ENCODE measurements at places on chromosomes 2 and 18. TPM values are rescaled to one million over a fixed set of nuclear protein-coding genes. Genes with fewer than 3 reads are reported as not detected.

DNA sequence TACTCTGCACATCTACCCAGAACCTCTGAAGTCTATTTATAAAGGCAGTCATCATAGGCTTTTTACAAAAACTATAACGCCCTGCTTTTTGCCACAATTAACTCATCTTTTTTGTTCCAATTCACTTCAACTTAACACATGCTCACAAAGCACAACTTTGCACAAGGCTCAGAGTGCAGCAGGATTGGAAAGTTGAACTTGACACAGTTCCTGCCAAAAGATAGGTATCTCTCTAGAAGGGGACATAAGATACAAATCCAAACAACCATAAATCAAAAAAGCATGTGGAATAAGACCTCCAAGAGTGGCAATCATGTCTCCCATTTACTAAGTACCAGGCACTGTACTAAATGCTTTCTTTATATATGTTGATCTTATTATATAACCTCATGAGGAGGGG, 36.2 kb downstream of the RPL37A start:
- DNase-seq: no peak

- no peak for DNase-seq
Observed at GRCh38 chr2:108351889-108352288, 25.9 kb upstream of the SULT1C4 start.

- DNase-seq: peak; percentile 57
Observed at GRCh38 chr2:119484834-119485233, 39.4 kb downstream of the SCTR start.

GRCh38 chr2:27370026-27370815, at the start of the genes EIF2B4 and SNX17:
EIF2B4 (minus strand) TSS chr2:27370338; CDS start chr2:27370314, 24 bp downstream.
SNX17 (plus strand) TSS chr2:27370616; CDS start chr2:27370744, 128 bp downstream.
- peak; percentile 100 for DNase-seq

GRCh38 chr2:190879474-190880377, 895 bp upstream of the GLS start:
- DNase-seq: no peak

DNA sequence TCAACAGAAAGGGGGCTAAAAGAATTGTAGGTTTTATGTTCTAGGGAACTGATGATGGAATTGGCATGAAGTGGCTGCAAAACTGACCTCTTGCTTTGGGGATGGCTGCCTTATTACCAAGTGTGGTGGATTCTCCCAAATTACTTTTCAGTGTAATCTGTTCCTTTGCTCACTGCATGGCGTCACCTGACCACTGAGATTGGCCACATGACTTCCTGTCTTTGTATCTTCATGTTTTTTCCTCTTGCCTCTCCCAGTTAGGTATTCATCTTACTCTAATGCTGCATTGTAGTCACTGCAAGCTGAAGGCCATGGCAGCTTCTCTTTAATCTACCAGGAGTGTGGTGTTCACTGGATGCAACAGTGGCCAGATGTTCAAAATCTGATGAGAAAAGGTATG, 257.7 kb upstream of the TNP1 start:
- no peak for DNase-seq

DNA sequence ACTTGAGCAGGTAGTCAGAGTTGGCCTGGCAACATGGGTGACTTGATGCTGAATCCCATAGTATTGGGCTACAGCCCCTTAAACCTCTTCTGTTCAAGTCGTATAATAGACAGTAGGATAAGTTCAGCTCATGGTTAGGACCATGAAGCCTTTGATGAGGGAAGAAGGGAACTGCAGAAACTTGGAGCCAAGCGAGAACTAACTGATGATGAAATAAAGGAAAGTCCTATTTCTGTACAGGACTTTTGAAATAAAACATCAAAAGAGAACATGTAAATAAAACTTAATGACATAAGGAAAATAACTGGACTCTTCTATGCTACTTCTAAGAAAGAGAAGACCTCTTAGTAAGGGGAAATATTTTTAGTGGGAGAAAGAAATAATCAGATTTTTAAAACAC, 51.2 kb upstream of the UGP2 start:
- no peak for DNase-seq

GRCh38 chr18:13517369-13517768, 209.0 kb downstream of the FAM210A start:
- DNase-seq: no peak

- DNase-seq: peak; percentile 72
Observed at GRCh38 chr2:240245706-240246105, 105.2 kb upstream of the OTOS start.

DNA sequence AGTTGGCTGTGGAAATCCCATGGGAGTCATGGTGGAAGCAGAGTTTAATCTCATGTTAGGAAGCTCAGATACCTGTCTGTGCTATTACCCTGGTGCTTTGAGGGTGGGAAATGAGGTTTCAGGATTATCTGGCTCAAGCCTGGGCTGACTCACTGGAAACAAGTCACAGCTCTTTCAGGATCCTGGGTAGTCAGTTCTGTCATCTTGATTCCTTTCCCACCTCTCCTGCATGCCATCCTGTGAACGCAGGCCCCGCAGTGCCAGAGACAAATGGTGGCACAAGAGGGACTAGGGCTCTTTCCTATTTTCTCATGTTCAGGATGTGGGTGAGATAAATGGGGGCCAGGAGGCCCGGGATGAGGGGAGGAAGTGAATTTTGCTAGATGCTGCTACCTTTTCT, 3.7 kb upstream of the FAM136A start:
- no peak for DNase-seq

DNA sequence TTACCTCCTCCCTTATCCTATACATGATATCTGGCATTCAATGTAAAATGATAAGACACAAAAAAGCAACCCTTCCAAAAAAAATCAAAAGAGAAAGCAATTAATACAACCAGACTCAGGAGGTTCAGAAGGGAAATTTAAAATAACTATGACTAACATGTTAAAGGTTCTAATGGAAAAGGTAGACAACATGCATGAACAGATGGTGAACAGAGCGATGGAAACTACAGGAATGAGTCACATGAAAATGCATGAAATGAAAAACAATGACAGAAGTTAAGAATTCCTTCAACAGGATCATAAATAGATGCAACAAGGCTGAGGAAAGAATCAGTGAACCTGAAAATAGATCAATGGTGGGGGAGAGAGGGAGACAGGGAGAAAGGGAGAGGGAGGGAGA, 26.1 kb upstream of the ERCC3 start:
- no peak for DNase-seq

- DNase-seq: peak; percentile 21
Observed at GRCh38 chr2:113996671-113997594, 107.0 kb downstream of the ACTR3 start.

DNA sequence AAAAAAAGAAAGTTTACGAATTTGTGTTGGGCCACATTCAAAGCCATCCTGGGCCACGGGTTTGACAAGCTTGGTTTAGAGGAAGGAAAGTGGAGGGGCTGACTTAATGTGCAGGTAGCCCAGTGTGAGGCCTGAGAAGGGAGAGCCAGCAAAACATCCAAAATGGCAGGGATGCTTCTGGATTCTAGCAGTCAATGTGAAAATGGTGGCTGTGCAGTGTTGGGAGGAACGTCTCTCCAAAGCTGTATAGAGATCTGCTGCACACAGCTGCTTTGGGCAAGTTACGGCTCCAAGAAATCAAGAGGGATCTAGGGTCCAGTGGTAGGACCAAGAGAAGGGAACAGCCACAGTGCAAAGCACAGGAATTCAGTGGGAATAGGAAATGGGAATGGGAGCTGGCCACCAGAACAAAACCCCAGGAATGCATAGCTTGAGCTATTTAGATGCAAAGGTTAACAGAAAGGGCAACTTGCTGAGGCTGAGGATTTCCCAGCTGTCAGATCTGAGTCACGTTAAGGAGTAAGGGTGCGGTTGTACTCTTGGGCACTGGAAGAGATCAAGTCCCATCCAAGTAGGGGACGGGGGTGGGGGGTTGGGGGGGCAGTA, 70.6 kb downstream of the B3GNT2 start:
- DNase-seq: no peak

DNA sequence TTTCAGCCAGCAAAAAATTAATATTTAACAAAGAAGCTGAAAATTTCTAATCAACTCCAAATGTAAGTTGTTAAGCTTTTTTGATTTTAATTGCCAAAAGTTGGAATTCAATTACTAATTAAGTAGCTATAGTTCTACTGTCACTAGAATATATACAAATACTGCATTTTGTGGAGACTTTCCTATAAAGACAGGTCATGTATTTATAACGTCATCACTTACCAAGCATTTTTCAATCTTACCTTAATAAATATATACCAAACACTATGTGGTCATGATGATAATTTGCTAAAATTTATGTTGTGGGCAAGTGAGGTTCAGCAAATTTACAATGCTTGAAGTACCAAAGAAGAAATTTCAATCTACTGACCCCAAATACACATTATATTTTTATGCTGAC, 24.2 kb upstream of the TMEFF2 start:
- DNase-seq: no peak

GRCh38 chr18:27298214-27298804, 113.2 kb upstream of the CHST9 start:
- no peak for DNase-seq

DNA sequence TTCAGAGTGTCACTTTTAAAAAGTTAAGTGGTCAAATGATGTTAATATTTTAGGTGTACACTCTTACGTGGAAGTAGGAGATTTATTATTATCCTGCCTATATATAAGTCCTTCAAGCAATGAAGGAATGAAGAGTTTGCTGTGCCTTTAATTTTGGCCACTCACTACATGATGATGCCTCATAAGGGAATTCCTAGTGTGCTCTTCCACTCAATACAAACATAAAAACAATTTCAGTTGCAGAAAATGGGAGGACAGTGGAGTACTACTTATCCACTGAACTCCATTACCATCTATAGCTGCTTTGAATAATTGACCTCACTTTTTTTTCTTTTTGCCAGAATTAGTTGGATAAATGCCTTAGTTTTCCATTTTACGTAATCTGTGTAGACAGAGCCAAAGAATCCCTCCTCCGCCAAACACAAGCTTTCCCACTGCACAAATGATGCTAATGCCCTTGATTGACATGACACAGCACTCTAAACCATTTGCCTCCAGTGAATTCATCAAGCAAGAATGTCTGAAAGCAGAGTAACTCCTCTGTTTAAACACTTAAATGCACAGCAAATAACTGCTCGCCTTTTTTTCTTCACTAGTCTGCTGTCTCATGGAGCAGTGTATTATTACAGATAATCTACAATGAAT, 751.1 kb upstream of the FANCL start:
- DNase-seq: no peak

- DNase-seq: no peak
Observed at GRCh38 chr2:223196331-223196730, 144.3 kb downstream of the KCNE4 start.

- DNase-seq: no peak
Observed at GRCh38 chr18:36655930-36656329, 172.9 kb downstream of the TPGS2 start.

DNA sequence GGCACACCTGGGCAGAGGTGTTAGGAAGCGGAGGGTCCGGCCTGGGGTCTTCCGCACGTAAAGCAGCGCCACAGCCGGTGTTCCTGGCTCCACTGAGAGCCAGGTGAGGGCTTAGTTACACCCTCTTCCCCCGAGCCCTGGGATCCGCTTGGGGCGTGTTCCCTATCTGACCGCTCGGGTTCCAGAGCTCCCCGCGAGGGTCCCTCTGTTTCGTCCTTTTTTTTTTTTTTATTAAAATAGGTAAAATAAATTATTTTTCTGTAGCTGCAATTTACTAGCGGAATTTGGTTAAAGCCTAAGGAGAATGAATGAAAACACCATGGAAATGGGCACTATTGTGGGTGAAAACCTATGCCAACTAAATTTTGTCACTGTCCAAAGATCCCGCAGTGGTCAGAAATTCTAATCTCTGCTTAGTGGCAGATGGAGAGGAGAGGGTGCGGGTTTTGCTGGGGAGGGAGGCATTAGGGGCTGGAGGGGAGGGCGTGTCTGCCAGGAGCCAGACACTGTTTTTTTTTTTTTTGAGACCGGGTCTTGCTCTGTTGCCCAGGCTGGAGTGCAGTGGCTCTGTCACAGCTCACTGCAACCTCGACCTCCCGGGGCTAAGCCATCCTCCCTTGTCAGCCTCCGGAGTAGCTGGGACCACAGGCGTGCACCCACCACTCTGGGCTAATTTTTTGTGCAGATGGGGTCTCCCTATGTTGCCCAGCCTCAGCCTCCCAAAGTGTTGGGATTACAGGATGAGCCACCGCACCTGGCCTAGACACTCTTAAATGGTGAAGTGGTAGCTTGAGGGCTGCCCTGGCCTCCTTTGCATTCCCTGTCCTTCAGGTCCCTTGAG, 834 bp downstream of the PDCL3 start:
- DNase-seq: no peak

Gene ABCB11
- not detected for total RNA-seq

Gene CASP10
- 2.2 TPM for total RNA-seq

Gene C1QL2
- total RNA-seq: not detected

Gene C2orf72
- total RNA-seq: 0.17 TPM

Gene CTAGE1
- not detected for total RNA-seq

Gene EFR3B
- 0.65 TPM for total RNA-seq

Gene SATB2
- total RNA-seq: 6.6 TPM

Gene LNPK
- 12.9 TPM for total RNA-seq
